ENCODE measurements at places on chromosomes 3 and 15.

DNA sequence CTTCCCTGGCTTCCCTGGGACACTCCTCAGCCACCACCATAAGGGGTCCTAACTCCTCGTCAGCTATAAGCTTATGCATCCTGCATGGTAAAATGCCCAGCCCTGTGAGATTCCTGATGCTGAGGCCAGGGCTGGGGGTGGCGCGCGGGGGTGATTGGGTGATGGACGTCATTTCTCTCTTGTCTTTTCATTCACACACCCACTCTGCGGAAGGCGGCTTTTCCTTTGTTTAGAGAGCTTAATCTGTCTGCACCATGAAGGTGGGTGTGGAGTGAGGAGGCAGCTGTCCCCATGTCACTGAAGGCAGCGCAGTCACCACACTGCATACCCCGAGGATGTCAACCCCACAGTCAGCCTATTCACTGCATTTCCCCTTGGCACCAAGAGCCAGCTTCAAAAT, 110.0 kb upstream of the NSMCE3 start:
- no peak for DNase-seq

GRCh38 chr3:168604767-168605166, 509.0 kb upstream of the GOLIM4 start:
- DNase-seq: no peak

DNA sequence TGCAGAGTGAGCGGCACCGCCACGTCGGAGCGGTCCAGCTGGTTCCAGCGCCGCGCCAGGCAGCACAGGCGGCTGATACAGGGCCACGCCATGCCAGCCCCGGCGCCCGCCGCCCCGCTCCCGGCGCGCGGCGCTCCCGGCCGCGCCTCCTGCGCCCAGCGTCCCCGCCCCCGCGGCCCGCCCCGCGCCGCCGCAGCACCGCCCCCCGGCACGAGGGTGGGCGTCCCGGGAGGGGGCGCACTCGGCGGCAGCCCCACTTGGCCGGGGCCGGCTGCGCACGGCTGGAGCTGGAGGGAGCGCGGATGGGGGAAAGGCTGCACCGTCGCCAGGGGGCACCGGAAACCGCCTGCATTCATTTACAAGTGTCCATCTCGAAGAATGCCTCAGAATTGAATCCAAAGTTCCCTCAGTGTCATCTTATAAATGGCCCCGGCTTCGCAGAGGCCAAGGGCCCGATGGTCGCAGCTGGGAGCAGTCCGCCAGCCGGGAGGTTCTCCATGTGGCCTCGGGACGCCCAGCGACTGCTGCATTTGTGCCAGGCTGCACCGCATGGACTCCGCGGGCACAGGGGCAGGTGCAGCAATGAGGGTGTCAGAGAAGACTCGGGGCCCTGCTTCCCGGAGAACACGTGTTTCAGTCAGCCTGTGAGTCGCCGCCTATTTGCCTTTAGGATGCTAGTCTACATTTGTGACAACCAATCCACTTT, at the start of gene MAP6D1:
Gene MAP6D1 (minus strand): TSS at position 122 of the 706 bp plus-strand sequence. CDS start 30 bp downstream, at position 92.
- DNase-seq: no peak

- no peak for DNase-seq
These were observed 1.2 kb downstream of the LPCAT4 start for GRCh38 chr15:34365836-34366235.

GRCh38 chr3:51684971-51685751, 14.1 kb downstream of the TEX264 start:
- DNase-seq: no peak

GRCh38 chr3:126448136-126448892, 27.4 kb downstream of the ZXDC start:
- no peak for DNase-seq

GRCh38 chr3:12421132-12421531, 63.1 kb upstream of the TSEN2 start:
- no peak for DNase-seq

GRCh38 chr3:151276038-151276686, 2.2 kb downstream of the P2RY14 start:
- DNase-seq: no peak

GRCh38 chr3:127734754-127735473, 62.2 kb downstream of the ABTB1 start:
- no peak for DNase-seq

DNA sequence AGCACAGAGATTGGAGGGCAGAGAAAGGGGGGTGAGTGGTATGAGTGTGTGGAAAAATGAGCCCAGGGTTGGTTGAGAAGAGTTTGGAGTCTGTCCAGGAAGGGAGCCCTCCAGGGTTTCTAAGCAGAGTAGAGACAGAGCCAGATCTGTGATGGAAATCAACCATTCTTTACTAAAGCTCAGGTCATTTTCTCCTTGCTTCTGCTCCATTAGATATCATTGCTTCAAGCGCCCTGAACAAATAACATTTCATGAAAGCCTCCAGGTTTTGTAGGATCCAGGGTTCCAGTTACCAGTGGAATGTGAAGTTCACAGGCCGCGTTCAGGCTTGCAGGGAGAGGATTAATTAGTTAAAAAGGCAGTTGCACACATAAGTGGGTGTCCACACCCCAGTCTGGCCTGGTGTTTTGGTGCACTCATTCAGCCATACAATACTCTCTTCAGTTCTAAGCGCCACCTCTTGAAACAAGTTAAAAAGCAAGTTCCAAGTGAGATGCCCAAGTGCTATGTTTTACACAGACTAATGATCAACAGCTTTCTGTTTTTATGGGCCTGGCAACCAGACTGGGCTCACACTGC, 16.4 kb upstream of the BOC start:
- no peak for DNase-seq

All from CD4-positive, alpha-beta T cell treated with Interleukin-6 at 100 ng/mL for 8 hours (primary cell).